H1 (cell line): ENCODE measurements at places on chromosomes 11 and 22. TPM values are rescaled to one million over a fixed set of nuclear protein-coding genes. Genes with fewer than 3 reads are reported as not detected.

The PDGFD gene
- total RNA-seq: 3.8 and 3.9 TPM in 2 replicates

The IL17REL gene
- 0.08 and 0.20 TPM in 2 replicates for total RNA-seq

The LMO1 gene
- not detected in 2 replicates for total RNA-seq

The OTOG gene
- total RNA-seq: 1.5 and 2.4 TPM in 2 replicates

The DSCAML1 gene
- 0.19 and 0.27 TPM in 2 replicates for total RNA-seq

The NXPE4 gene
- total RNA-seq: not detected in 2 replicates

The CALCB gene
- 3.0 and 3.7 TPM in 2 replicates for total RNA-seq

The SMIM35 gene
- not detected in 2 replicates for total RNA-seq

The ISX gene
- total RNA-seq: not detected in 2 replicates

The SAA4 gene
- total RNA-seq: not detected in 2 replicates

The BATF2 gene
- 1.4 and 2.0 TPM in 2 replicates for total RNA-seq

The USP2 gene
- 6.9 and 8.5 TPM in 2 replicates for total RNA-seq

The KIAA1671 gene
- 22.6 and 23.9 TPM in 2 replicates for total RNA-seq

The DGCR6L gene
- 41.9 and 43.6 TPM in 2 replicates for total RNA-seq

The KRTAP5-1 gene
- total RNA-seq: not detected in 2 replicates

The GALNT18 gene
- total RNA-seq: 5.7 and 6.0 TPM in 2 replicates

The BAD gene
- 23.1 and 25.3 TPM in 2 replicates for total RNA-seq

The BACE1 gene
- 7.5 and 7.7 TPM in 2 replicates for total RNA-seq

The KLHL35 gene
- 0.35 and 0.40 TPM in 2 replicates for total RNA-seq

The SMC1B gene
- not detected in 2 replicates for total RNA-seq

The SLC25A18 gene
- 2.2 and 2.8 TPM in 2 replicates for total RNA-seq

The RELA gene
- total RNA-seq: 25.5 and 27.5 TPM in 2 replicates

The SCUBE1 gene
- total RNA-seq: 4.9 and 5.5 TPM in 2 replicates

The IL18 gene
- 0.84 and 1.1 TPM in 2 replicates for total RNA-seq

The LINC01488 gene
- total RNA-seq: not detected in 2 replicates

The KCNJ1 gene
- total RNA-seq: 0.15 and 0.17 TPM in 2 replicates

The ACRV1 gene
- not detected in 2 replicates for total RNA-seq

The FOLR2 gene
- not detected in 2 replicates for total RNA-seq

The NLRP14 gene
- 0.08 TPM in 1 of 2 replicates, not detected in the other for total RNA-seq

The EIF4ENIF1 gene
- 23.2 and 23.6 TPM in 2 replicates for total RNA-seq

The OR9G1 gene
- not detected in 2 replicates for total RNA-seq

The C1QTNF5 gene
- 1.5 and 2.2 TPM in 2 replicates for total RNA-seq

The BTG4 gene
- not detected in 2 replicates for total RNA-seq

The CRYBA4 gene
- 0.67 and 1.5 TPM in 2 replicates for total RNA-seq

The YPEL4 gene
- total RNA-seq: 0.13 TPM in 1 of 2 replicates, not detected in the other

The CEND1 gene
- 5.0 and 5.7 TPM in 2 replicates for total RNA-seq

The TEX54 gene
- 1.2 TPM in 1 of 2 replicates, not detected in the other for total RNA-seq

The ANO9 gene
- total RNA-seq: 18.0 and 20.0 TPM in 2 replicates

The KCNJ4 gene
- total RNA-seq: 2.2 and 2.3 TPM in 2 replicates

The UBQLN3 gene
- total RNA-seq: not detected in 2 replicates

The NAV2 gene
- 66.9 and 73.6 TPM in 2 replicates for total RNA-seq

The DEUP1 gene
- total RNA-seq: 0.38 and 0.45 TPM in 2 replicates

The ZP1 gene
- not detected in 2 replicates for total RNA-seq

The CHRM1 gene
- not detected in 2 replicates for total RNA-seq

The ZNF215 gene
- total RNA-seq: 17.1 and 17.9 TPM in 2 replicates

The ESAM gene
- 0.17 TPM in 1 of 2 replicates, not detected in the other for total RNA-seq
